ENCODE measurements at places on chromosomes 4 and X.

GRCh38 chr4:40190880-40191815, 5.7 kb upstream of the RHOH start:
- DNase-seq: peak; percentile 30

DNA sequence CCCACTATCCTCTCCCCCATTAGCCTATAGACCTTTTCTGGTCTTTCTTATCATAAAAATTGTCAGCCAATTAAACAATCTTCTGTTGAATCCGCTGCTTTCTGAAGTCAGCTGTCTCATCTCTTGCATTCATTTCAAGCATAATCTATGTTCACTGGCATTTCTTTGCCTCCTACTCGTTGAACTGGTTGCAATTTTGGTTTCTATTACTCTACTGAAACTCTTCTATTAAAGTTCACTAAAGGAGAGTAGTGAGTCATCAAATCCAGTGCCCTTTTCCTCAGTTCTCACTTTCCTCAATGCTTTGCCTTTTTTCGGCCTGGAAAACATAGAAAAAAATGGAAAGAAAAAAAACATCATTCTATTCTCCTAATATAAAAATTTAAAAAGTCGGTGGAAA, 23.9 kb upstream of the CXCL13 start:
- DNase-seq: no peak

DNA sequence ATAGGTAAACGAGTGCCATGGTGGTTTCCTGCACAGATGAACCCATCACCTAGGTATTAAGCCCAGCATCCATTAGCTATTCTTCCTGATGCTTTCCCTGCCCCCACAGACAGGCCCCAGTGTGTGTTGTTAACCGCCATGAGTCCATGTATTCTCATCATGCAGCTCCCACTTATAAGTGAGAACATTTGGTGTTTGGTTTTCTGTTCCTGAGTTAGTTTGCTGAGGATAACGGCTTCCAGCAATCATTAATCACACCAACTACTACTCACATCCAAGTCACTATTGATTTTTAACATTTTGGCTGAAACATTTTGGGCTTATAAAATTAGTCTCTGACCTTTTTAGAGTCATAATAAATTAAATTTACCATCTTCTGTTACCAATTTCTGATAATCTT, 205.3 kb downstream of the SPOCK3 start:
- no peak for DNase-seq

DNA sequence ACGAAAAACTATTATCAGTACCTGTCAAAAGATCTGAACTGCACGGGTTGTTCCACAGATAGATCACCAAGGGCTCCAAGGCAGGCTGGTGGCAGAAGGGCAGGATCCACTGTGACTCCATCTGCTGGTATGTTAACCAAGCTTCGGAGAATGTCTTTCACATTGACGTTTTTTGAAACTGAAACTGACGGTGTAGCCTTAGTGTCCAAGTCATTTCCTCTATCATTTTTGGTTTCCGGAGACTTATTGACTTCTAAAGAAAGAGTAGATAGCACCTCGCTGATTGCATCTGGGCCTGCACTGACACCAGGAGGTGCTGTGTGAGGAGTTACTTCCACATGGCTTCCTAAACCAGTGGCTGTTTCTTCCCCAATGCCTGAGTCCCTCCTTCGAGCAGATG, 186.9 kb downstream of the LRBA start:
- peak; percentile 76 for DNase-seq

Measured in activated CD4-positive, alpha-beta memory T cell treated with anti-CD3 and anti-CD28 coated beads for 36 hours (primary cell).